ENCODE measurements at places on chromosomes 16 and 17.

DNA sequence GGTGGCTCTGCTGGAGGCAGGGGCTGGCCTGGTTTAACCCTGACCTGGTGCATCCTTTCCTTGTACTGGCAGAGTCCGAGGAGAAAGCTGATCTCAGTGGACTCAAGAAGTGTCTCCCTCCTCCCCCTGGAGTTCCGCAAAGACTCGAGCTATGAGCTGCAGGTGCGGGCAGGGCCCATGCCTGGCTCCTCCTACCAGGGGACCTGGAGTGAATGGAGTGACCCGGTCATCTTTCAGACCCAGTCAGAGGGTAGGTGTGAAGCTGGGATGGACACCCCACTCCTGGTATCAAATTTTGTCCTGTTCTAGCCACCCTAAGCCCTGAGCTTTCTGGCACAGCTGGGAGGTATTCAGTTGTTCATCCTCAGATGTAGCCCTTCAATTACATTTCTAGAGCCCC lies 42.5 kb downstream of the IL21R start:
- DNase-seq = no peak

GRCh38 chr17:46043606-46044005 lies 44.6 kb downstream of the STH start:
- DNase-seq = peak; percentile 23

- DNase-seq = no peak
These were observed 39.3 kb downstream of the MYO18A start for GRCh38 chr17:29140631-29141513.

GRCh38 chr16:12256921-12257320 lies 280.4 kb downstream of the SNX29 start:
- DNase-seq = no peak

DNA sequence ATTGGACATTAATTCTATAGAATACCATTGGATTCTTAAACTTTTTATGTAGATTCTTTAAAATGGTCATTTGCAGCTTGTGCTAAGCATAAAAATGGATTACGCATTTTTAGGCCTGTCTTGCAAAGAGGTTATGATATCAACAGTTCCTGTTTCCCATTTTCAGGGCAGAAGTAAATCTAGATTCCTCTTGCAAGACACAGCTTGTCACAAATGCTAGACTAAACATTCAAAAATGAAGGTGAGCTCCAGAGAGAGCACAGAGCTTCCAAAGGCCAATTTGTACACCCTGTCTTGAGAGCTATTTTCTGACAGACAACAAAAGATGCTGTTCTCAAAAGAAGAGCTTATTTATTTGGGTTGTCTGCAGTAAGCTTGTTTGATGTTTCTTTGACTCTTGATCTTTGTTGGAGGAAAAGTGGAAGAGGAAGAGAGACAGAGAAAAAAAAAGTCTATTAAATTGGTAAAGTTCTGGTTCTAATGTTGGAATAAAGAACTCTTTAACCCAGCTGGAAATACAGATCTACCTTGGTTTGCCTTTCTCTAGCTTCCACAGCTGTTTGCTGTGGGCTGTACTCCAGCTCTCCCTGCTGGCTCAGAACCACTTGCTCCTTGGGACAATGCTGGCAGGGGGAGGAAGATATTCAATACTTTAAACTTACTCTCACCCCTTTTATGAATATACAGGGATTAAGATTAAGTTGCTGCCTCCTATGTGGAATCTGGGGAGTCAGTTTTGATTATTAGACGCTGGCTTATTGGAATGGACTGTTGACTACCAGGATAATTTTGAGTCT lies 651.8 kb downstream of the CDH11 start:
- no peak for DNase-seq

GRCh38 chr16:87368029-87368770 lies 15.4 kb downstream of the FBXO31 start:
- DNase-seq = no peak

GRCh38 chr17:56699186-56699894 lies 105.8 kb downstream of the NOG start:
- peak; percentile 91 for DNase-seq

DNA sequence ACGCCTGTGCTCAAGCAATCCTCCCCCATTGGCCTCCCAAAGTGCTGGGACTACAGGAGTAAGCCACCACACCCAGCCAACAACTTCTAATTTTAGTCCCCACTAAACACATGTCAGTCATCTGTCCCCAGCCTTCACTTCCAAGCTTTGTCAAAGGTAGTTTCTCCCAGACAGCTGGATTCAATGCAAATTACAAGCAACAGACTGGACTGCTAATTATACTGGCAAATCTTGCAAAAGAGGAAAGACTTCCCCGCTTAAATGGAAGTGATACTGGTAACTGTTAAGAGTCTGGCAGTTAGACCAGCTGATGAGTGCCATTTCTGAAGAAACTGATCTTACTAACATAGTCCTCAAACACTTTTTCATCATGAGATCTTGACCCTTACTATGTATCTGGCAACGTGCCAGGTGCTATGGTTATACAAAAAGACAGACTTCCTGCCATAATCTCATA lies 8.2 kb upstream of the GGA2 start:
- DNase-seq = no peak

- peak; percentile 45 for DNase-seq
These were observed 3.9 kb upstream of the KRTAP4-3 start for GRCh38 chr17:41171886-41172285.

GRCh38 chr17:45312477-45313420 lies 4.1 kb downstream of the MAP3K14 start:
- DNase-seq = no peak

GRCh38 chr16:3980253-3981111 lies 100.0 kb upstream of the CREBBP start:
- peak; percentile 38 for DNase-seq

- DNase-seq = no peak
These were observed 17.6 kb upstream of the HELZ start for GRCh38 chr17:67262435-67263117.

DNA sequence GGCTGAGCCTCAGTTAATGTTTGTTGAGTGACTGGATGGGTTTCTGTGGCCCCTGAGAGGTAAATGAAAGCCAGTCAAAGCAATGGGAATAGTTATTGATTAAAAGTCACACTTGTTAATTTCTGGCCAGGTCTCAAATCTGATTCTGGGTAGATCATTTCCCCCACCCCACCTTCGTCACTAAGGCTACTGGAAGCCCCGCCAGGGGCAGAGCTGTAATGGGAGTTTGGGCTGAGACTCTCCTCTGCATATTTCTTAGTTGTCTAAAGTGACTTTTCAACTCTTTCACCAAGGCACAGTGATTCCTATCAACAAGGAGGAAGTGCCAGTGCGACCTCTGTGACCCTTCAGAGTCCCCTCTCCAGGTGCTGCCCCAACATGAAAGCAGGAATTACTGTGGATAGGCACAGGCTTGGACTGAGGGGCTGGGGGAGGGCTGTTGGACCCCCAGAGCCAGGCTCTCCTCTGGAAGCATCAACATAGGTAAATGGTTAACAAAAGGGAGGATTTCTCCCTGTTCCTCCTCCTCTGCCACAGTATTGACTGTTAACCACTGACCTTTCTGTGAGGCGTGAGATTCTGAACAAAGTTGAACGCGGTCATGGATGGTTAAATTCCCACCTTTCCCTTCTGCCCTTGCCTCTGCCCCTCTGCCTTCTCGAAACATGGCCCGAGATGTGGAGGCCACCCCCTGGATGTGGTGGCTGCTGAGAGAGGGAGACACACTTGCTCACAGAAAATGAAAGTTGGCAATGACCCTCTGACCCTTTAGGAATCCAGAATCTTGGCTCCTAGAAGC lies 20.8 kb upstream of the TBX2 start:
- DNase-seq = no peak

- no peak for DNase-seq
These were observed 12.2 kb upstream of the SP2 start for GRCh38 chr17:47883589-47884426.

- no peak for DNase-seq
These were observed 4.3 kb downstream of the DUS1L start for GRCh38 chr17:82061047-82061925.

DNA sequence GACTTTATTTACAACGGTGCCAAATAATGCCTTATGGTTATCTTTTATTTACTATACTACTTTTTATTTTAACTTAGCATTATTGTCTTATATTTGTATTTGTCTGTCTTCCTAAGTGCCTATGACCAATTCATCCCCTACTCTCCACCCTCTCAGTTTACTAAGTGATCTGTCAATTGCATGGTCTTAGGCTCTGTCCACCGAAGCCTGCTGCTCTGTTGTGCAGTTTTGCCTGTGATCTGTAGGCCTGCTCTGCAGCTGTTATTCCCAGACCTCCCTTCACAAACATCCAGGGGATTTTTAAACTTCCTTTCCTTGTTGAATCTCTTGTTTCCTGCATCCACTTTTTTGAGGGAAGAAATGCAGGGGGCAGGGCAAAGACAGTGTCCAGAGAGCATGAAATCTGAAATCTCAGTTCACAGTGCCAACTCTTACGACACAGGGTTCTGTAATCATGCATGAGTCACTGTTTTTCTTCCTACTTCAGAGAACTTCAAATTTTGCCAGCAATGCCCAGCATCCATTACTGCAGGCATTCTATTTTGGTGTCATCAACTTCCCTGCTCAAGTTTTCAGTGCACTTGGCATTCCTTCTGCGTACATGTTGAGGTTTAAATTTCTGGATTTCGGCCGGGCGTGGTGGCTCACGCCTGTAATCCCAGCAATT lies 11.4 kb downstream of the SLFN5 start:
- DNase-seq = peak; percentile 97

DNA sequence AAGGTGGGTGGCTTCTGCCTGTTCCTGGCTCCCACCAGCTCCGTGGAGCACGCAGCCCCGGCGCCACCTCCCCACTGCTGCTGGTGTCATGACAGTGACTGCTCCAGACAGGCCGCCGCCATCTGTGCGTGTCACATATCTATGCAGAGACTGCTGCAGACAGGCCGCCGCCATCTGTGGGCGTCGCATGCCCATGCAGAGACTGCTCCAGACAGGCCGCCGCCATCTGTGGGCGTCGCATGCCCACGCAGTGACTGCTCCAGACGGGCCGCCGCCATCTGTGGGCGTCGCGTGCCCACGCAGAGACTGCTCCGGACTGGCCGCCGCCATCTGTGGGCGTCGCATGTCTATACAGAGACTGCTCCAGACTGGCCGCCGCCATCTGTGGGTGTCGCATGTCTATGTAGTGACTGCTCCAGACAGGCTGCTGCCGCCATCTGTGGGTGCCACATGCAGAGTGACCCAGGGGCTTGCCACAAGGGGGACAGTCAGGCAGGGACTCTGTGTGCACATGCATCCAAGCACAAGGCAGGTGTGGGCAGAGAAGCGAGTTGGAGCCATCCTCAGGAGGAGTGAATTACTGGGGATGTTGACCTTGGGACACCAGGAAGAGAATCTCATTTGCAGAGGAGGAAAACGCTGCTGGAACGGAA lies 3.3 kb upstream of the FN3KRP start:
- no peak for DNase-seq

- no peak for DNase-seq
These were observed 45.8 kb downstream of the WDR45B start for GRCh38 chr17:82602487-82602886.

GRCh38 chr16:1159973-1160772 lies 7.3 kb downstream of the CACNA1H start:
- no peak for DNase-seq

GRCh38 chr16:57823836-57824235 lies 21.5 kb upstream of the KIFC3 start:
- DNase-seq = no peak

DNA sequence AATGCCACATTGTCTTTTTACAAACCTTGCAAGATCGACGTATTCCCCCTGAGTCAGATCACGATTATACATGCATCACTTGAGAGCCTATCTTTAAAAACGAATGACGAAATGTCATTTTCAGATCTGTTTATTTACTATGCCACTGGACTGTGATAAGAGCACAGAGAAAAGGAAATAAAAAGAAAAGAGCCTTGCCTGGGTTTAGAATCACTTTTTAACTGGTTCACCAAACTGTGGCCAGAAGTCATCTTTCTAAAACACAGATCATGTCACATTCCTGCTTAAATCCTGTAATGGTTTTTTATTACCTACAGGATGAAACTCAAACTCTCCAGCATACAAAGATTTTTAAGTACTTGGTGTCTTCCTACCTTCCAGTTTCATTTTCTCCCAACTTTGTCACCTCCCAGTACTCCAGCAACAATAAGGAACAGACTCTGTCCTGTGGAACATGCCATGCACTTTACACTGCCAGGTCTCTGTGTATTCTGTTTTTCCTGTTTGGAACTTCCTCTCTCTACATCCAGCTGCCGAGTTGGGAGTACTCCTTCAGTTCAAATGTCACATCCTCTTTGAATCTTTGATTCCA lies 91.5 kb downstream of the SNX11 start:
- DNase-seq = no peak

GRCh38 chr17:27457731-27458523 lies 1.7 kb downstream of the KSR1 start:
- peak; percentile 11 for DNase-seq

DNA sequence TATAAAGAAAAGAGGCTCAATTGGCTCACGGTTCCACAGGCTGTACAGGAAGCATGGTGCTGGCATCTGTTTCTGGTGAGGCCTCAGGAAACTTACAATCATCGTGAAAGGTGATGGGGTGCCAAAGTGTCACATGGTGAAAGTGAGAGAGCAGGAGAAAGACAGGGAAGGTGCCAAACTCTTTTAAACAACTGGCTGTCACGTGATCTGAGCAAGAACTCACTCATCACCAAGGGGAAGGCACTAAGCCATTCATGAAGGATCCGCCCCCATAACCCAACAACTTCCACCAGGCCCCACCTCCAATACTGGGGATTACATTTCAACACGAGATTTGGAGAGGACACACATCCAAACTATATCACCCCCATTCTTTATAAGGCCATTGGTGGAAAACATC lies 28.4 kb upstream of the HS3ST2 start:
- DNase-seq = no peak

DNA sequence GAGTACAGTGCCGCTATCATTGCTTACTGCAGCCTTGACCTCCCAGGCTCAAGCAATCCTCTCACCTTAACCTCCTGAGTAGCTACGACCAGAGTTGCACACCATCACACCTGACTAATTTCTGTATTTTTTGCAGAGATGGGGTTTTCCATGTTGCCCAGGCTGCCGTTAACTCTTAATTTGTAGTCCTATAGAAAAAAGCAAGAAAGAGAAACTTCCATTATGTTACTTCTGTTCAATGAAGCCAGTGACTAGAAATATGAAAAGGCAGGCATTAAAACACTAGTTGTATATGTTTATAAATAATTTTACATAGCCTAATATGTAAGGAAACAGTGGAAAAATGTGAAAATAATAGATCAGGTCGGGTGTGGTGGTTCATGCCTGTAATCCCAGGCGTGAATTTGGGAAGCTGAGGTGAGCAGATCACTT lies 9.7 kb downstream of the RAD51C start:
- no peak for DNase-seq

Data from fibroblast of gingiva (primary cell).